ENCODE measurements at places on chromosomes 2 and 18. TPM values are rescaled to one million over a fixed set of nuclear protein-coding genes. Genes with fewer than 3 reads are reported as not detected.

Gene SERPINB3
- not detected for total RNA-seq

Gene ELOA2
- not detected for total RNA-seq

Gene PIEZO2
- total RNA-seq, result 2.1 TPM

Gene GRHL1
- 2.2 TPM for total RNA-seq

Gene BMP10
- not detected for total RNA-seq

Gene MBD5
- 5.1 TPM for total RNA-seq

Gene C1QL2
- total RNA-seq, result not detected

Gene C2orf72
- total RNA-seq, result 0.57 TPM

Gene ANKRD53
- not detected for total RNA-seq

Gene CSRNP3
- 2.7 TPM for total RNA-seq

Gene DLX1
- total RNA-seq, result 7.4 TPM

Gene FBXO36
- 6.2 TPM for total RNA-seq

Gene ANKRD62
- total RNA-seq, result not detected

Gene PLCL1
- 0.11 TPM for total RNA-seq

Gene PSMA8
- not detected for total RNA-seq

Gene ADRA2B
- total RNA-seq, result 0.42 TPM

Gene ESPNL
- 0.40 TPM for total RNA-seq

Gene PAX8
- 0.57 TPM for total RNA-seq

Gene ABCA12
- not detected for total RNA-seq

Gene SRBD1
- total RNA-seq, result 41.3 TPM

Gene GMPPA
- total RNA-seq, result 30.0 TPM

Gene CXCR1
- not detected for total RNA-seq

Gene CTDP1
- total RNA-seq, result 13.9 TPM

Gene FLACC1
- not detected for total RNA-seq

Gene MFF
- total RNA-seq, result 113 TPM

Gene ITPRIPL1
- total RNA-seq, result 2.4 TPM

Gene VPS4B
- 36.9 TPM for total RNA-seq

Gene LPIN2
- total RNA-seq, result 3.7 TPM

Gene SULT1C2
- total RNA-seq, result 1.0 TPM

Gene DCAF17
- 15.4 TPM for total RNA-seq

Gene FAM168B
- total RNA-seq, result 101 TPM

Gene PPP1R1C
- 1.9 TPM for total RNA-seq

Gene SFT2D3
- 6.0 TPM for total RNA-seq

Gene CFAP65
- 0.11 TPM for total RNA-seq

Gene LYPD6B
- total RNA-seq, result 8.0 TPM

Gene ANKRD30B
- total RNA-seq, result not detected

Gene ZBTB7C
- 0.21 TPM for total RNA-seq

Gene KCNG2
- total RNA-seq, result not detected

Gene TTN
- not detected for total RNA-seq

Gene GPR45
- total RNA-seq, result not detected

Gene STPG4
- total RNA-seq, result not detected

Gene EPAS1
- 2.4 TPM for total RNA-seq

Gene FEV
- total RNA-seq, result not detected

Gene SERPINB10
- total RNA-seq, result 1.5 TPM

Gene PPP3R1
- 20.7 TPM for total RNA-seq

Gene GALM
- 3.3 TPM for total RNA-seq

Gene C2orf15
- total RNA-seq, result not detected

Gene PARD3B
- 1.3 TPM for total RNA-seq

Gene FOXD4L1
- not detected for total RNA-seq

Gene ANTXR1
- 11.1 TPM for total RNA-seq

Gene CDKL4
- 0.63 TPM for total RNA-seq

Gene FBLN7
- total RNA-seq, result 0.68 TPM

Gene CRACDL
- 1.3 TPM for total RNA-seq

Gene MYOM1
- not detected for total RNA-seq
